ENCODE measurements at places on chromosomes 12 and 14.

DNA sequence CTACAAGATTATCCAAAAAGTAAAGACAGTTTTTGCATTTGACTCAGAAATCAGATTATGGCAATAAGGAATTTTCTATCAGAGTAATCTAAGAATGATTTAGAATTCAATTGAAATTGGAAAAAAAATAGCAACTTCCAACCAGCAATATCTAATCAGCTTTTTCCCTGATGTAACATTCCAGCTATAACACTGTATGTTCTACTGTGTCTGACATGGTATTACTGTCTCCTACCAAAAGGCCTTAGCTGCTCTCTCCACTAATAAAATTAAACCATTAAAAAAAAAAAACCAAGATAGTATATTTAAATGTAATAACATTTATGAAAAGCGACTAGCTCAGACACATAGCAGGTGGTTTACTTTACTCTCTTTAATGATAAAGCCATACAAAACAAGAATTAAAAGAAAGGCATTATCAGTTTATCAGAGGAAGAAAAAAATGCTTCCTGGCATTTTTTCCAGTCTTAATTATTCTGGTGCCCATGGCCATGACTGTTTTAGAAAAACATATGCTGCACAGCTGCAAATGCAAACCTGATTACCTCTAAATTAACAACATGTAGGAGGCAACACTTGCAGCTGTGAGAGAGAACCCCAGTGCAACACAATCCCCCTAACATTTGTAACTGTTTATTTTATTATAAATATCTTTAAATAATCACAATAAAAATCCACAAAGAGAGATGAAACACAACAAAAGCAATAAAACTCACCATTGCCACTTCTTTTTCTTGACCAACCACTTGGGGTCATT, 28.8 kb downstream of the PHLDA1 start:
- DNase-seq: no peak

GRCh38 chr12:22935501-22935900, 310.5 kb downstream of the ETNK1 start:
- DNase-seq: no peak

DNA sequence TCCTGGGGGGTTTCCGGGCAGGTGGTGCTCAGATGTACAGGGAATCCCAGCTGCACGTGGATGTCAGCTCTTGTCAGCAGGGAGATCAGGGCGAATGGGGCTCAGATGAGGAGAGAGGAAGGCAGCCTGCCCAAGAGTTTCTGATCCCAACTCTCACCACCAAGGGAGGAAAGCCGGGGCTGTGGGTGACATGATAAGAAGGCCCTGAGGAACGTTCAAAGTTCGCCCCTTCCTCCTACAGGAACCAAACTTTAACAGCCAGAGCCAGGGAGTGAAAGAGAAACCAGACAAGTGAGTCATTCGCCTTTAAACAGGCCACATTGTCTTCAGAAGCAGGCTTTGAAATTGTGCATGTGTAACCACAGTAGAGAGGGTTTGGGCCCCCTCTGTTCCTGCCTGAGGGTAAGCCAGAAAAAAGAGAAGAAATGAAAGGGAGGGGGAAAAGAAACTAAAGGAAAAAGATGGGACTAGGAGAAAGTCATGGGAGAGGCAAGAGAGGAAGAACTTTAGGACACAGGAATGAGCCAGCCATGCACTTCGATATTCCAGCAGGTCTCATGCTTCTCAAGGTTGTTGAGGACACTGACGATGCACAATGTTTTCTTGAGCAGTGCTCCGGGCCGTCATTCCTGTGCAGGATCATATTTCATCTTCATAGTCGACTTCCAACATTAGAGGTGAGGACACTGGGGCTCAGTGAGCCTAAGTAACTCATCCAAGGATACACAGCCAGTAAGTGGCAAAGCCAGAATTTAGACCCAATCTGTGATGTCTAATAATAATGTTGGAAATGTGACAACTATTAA, 691.4 kb upstream of the TBX3 start:
- peak; percentile 9 for DNase-seq

DNA sequence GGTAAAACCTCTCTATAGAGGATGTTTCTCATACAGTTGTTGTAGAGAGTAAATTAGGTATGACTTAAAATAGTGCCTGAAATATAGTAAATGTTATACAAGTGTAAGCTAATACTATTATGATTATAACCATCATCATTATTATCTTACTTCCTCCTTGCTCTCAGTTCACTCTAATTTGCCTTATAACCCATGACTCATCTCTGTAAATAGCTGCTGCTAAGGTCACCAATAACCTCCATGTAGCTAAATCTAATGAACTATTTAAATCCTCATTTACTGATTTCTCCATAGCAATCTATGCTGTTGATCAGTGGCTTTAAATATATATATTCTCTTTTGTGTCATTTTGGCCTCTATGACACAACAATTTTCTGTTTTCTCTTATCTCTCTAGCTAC, 109.6 kb downstream of the RMST start:
- DNase-seq: no peak

DNA sequence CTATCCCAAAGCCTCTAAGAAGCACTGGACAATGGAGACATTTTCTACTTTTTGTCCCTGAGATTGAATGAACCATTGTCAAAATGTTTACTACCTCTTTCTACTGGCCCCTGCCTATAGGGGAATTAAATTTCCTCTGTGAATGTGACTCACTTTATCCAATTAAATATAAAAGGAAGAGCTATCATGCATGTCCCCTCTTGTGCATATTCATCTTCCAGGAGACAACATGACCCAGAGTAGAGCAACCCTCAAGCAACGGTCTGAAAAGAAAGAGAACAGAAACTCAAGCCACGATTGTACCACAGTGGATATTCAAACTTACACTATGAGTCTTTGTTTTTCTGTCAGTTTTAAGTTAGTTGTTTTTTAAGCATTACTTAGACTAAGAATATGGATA, 938.4 kb upstream of the ATXN7L3B start:
- no peak for DNase-seq

DNA sequence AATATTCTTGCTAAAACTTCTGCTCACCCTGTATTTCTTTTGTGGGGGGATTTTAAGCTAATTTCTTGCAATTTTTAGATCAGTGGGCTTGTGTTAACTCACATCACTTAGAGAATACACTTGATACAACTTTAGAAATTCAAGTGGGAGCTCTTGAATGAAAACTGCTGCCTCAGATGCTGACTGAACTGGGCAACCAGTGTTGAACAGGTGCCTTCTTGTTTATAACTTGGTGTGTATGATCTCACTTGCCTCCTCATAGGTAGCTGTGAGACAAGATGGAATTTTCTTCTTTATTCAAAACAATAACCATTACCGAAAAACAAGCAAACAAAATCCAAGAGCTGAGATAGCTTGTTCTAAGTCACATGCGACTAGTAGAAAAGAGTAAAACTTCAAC, 63.5 kb downstream of the FGD4 start:
- DNase-seq: no peak

GRCh38 chr12:66901138-66901932, 222.5 kb upstream of the GRIP1 start:
- peak; percentile 60 for DNase-seq

- DNase-seq: peak; percentile 50
Observed at GRCh38 chr12:63918800-63919300, 74.3 kb downstream of the SRGAP1 start.

DNA sequence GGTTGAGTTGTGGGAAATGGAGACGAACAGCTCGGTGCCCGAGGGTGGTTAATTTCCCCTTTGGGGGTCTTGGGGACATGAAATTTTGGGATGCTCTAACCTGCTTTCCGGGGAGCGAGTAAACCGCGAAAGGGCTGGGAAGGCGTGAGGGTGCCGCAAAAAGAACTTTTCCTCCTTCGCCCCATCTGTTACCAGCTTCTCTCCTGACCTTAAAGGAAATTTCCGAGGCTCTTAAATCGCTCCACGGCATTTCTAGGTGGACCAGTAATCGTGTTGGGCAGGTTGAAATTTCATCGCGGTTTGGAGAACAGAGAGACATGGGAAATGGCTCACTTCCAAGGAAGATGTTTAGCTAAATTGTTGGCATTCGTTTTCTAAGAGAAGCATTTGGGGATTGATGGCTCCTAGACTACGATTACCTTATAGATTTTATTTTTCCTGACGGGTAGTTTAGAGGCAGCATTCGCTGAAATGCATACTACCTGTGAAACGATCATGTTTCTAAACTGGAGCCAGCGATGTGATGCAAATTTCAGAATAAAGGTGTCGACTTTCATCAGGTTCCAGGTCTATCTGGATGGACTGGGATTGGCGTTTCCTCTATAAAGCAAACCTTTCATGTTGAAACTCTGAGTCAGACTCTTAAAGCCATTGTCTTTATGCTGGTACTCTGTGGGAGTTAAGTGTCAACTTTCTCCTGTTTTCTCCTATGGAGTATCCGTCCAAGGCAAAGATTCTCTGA, 414.5 kb downstream of the PCNX1 start:
- DNase-seq: peak; percentile 53

GRCh38 chr12:19792028-19792427, 352.7 kb downstream of the AEBP2 start:
- no peak for DNase-seq
